Caco-2 (cell line): ENCODE measurements at places on chromosomes 7 and 10.
A peak's percentile ranks its signal among the peaks of the same experiment; 100 is the strongest.

- DNase-seq, result no peak
Observed at GRCh38 chr10:111129363-111129762, 52.5 kb downstream of the ADRA2A start.

GRCh38 chr10:118804262-118804773, 49.5 kb upstream of the CACUL1 start:
- DNase-seq, result no peak

- no peak for DNase-seq
Observed at GRCh38 chr7:112371701-112372100, 78.6 kb upstream of the IFRD1 start.

DNA sequence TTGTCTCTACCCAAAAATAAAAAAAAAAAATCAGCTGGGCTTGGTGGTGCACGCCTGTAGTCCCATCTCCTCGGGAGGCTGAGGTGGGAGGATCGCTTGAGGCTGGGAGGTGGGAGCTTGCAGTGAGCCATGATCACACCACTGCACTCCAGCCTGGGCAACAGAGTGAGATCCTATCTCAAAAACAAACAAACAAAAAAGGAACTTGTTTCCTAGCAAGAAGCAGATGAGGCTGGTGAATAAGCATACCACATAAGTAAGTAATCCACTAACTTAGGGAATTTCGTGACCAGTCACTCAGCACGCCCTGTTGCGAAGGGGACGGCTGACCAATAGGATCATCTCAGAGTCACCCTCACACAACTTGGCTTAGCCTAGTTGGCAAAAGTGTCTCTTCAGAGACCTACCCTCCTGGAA, 64.6 kb downstream of the CUX1 start:
- DNase-seq, result peak; percentile 32

GRCh38 chr7:68258609-68259008, 1262.0 kb downstream of the TYW1 start:
- no peak for DNase-seq

- DNase-seq, result peak; percentile 69
Observed at GRCh38 chr10:46525177-46525823, 31.2 kb downstream of the GPRIN2 start.

- no peak for DNase-seq
Observed at GRCh38 chr7:152313217-152313616, 122.6 kb downstream of the KMT2C start.

DNA sequence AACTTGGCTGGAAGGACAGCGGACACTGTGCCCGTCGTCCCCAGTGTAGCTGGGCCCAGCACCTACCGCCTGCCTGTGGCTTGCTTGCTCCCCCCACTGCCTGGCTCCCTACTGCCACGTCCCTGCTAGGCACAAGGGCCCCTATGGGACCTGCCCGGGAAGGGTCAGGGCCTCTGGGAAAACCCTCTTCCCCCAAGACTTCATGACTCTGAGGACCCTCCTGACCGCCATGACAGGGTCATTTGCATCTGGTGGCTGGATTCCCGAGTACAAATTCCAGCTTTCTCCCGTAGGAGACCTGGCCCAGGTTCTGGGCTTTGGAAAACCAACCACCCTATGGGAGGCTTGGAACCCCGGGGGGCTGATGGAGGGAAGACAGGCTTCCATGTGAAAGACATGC, 1.4 kb upstream of the MMD2 start:
- DNase-seq, result peak; percentile 38

DNA sequence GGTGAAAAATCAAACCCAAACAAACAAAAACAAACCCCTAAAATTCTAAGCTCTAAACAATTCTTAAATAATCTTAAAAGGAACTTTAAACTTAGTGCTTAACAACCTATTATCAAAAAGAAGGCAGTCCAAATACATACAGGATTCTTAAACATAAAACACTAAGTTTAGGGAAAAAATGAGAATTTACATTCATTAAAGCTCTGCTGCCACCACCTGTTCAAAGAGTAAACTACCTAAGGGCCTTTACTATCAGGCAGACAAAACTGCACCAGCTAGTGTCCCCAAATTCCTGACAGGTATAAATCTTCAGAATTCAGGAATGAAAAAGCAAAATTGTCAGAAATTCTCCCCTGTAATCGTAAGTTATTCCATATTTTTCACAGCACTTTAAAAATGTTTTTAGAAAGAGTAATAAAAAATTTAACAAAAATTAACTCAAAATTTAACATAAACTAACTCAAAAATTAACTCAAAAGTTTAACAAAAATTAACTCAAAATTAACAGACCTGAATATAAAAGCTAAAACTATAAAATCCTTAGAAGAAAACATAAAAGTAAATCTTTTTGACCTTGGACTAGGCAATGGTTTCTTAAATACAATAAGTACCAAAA, 55.1 kb downstream of the PDZD8 start:
- DNase-seq, result peak; percentile 36

DNA sequence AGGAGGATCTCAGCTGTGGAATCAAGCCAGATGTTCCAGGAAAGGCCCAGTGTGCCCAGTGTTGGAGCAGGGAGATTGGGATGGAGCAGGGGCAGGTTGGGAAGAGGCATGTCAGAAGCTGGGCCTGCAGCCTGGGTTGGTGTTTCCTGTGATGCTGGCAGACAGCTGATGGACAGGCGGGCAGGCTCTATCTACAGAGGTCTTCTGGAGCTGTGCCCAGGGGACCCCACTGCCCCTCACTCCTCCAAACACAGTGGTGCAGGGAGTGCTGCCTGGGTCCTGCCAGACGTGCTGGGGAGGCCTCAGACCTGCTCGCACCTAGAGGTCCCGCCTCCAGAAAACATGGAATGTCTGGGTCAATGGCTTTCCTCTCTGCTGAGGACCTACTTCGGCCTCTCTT, 182.9 kb upstream of the TCERG1L start:
- DNase-seq, result no peak

- DNase-seq, result no peak
Observed at GRCh38 chr10:17792991-17793390, 16.2 kb upstream of the MRC1 start.
